T1000 (cell line): ENCODE measurements at places on chromosomes 6 and 20.

DNA sequence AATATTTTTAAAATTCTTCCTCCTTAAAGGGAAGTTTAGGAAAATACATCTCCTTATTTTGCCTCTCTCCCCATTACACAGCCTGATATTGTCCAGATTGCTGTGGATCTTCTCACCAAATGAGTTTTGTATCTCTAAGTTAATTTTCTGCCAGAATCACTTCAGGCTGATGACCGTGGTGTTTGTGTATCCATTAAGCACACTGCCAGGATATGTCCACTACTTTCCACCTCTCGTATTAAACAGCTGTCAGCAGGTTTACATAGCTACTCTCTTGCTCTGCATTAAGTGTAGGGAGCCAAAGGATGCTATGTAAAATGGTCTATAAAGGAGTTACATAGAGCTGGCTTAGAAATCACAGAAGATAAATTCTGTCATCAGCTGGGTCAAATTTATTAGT, 201.1 kb downstream of the ZFAND3 start:
- DNase-seq = no peak

DNA sequence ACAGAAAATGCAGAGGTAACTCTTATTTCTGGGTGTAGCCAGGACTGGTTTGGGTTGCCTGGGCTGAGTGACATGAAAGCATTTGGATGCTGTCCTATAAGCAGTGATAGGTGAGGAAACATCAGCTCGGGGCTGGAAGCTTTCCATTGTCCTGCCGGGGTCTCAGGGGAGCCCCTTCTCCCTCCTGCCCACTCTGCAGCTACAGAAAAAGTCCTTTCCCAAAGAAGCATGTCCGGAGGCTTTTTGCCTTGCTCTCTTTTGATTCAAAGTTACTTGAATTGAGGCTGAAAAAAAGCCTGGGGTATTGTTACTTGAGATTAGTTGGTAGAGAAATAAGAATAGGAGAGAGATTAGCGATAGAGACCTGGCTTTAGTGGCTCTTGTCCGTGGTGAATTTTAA, 90.7 kb upstream of the ZNFX1 start:
- no peak for DNase-seq

DNA sequence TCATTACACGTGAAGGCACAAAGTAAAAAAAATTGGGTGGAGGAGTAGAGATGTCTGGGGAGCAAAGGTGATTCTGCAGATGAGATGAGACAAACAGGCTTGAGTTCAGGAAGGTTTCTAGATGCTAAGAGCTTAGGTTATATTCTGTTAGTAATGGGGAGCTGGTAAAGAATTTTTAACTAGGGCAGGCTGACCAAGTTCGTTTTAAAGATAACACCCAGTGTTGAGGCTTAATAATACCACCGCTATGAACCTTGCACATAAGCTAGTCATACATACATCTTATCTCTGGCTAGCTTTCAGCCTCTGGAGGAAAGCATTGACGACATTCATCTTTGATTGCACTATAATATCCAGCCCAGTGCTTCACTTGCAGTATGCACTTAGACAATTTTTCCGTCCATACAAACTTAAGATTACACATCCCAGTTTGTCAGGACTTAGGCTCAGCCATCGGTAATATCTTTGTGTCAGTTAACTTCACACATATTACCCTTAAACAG, 12.1 kb downstream of the NHSL1 start:
- DNase-seq = no peak

GRCh38 chr6:84017709-84018452, 15.7 kb upstream of the MRAP2 start:
- DNase-seq = no peak

DNA sequence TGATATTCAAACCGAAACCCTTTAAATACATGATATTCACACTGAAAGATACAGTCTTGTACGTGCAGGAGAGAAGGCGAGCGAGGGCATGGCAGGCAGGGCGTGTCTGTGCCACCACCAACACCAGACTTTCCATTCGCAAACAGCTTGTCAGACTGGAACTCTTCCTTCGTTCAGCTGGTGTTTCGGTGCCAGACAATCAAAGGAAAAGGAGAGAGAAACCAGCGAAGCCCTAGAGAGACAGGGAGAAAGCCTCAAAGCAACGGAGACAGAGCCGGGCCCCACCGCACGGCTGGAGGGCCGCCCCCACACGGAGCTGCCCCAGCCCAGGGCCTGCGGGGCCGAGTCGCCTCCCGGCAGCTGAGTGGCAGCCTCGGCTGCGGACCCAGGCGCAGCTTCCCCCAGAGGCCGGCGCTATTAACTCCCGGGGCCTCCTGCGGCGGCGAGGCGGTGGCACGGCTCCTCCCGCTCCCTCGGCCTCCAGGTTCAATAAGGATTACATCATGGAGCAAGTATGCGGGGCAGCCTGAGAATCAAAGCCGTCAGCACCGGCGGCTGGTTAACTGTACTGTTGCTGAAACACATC, 32.1 kb upstream of the NR2E1 start:
- DNase-seq = peak; percentile 69

DNA sequence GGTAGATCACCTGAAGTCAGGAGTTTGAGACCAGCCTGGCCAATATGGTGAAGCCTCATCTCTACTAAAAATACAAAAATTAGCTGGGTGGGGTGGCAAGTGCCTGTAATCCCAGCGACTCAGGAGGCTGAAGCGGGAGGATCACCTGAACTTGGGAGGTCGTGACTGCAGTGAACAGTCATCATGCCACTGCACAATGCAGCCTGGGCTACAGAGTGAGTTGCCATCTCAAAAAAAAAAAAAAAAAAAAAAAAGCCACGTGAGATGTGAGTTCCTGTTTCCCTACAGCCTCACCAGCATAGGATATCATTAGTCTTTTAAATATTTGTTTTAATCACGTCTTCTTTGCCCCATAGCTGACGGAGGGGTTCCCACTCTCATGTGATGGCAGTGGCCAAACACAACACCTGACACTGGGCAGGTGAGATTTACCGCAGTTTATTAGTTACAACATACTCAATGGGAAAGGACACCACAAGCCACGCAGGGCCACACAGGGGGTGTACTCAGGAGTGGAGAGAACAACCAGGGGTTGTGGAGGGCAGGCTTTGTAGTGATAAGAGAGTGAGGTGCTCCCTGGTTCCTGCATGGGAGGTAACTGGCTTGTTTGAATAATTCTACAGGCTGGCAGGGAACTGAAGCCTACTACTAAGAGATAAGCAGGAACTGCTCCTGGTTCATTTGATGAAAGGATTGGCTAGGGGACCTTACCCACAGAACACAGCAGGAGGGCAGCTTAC, 4.6 kb upstream of the LZTS3 start:
- DNase-seq = no peak
